GM23248 (cell line): ENCODE measurements at places on chromosomes 11 and 22. TPM values are rescaled to one million over a fixed set of nuclear protein-coding genes. Genes with fewer than 3 reads are reported as not detected.
A peak's percentile ranks its signal among the peaks of the same experiment; 100 is the strongest.

Gene HIKESHI
- 39.7 and 49.4 TPM in 2 replicates for total RNA-seq

DNA sequence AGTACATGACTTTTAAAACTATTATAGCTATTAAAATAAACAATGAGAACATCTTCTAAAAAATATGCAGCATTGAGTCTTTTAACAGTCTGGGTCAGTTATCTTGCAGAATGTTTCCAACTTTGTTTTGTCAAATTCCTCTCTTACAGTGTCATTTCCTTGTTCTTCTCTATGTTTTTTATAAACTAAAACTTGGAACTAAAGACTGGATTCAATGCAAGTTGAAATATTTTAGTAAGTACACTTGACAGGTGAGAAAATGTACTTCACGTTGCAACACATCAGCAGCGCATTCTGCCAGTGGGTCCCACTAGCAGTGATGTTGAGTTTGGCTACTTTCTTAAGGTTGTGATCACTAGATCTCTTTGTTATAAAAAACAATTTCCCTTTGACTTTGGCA lies 1407.6 kb upstream of the RAG2 start:
- DNase-seq = no peak

- no peak for DNase-seq
Observed at GRCh38 chr22:24205438-24206195, 24.3 kb downstream of the SUSD2 start.

- no peak for DNase-seq
Observed at GRCh38 chr11:12503039-12503484, 125.7 kb downstream of the PARVA start.

GRCh38 chr11:94224078-94224477 lies 80.3 kb upstream of the IZUMO1R start:
- DNase-seq = peak; percentile 12

DNA sequence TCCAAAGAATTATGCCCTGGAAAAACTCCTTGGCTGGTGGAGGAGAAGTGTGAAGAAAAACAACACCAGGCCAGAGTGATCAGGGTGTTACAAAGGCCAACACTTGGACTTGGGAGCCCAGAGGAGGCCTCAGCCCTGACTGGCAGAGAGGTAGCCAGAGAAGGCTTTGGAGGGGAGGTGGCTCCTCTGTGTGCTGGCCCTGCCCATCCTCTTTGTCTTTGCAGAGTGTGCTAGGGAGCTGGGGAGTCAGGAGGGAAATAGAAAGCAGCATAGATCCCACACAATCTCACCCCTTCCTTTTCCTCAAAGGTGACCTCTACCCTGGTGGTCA lies 12.0 kb upstream of the P2RY6 start:
- DNase-seq = no peak
